NCI-H460 (cell line): ENCODE measurements at places on chromosomes 2 and 18. TPM values are rescaled to one million over a fixed set of nuclear protein-coding genes. Genes with fewer than 3 reads are reported as not detected.
A peak's percentile ranks its signal among the peaks of the same experiment; 100 is the strongest.

GRCh38 chr2:72010647-72011369 is 136.9 kb downstream of the CYP26B1 start:
- DNase-seq, result no peak

- DNase-seq, result no peak
Measured at GRCh38 chr18:1383465-1383864, 478.8 kb downstream of the ADCYAP1 start.

GRCh38 chr2:64251497-64252250 is 107.5 kb upstream of the PELI1 start:
- DNase-seq, result no peak

DNA sequence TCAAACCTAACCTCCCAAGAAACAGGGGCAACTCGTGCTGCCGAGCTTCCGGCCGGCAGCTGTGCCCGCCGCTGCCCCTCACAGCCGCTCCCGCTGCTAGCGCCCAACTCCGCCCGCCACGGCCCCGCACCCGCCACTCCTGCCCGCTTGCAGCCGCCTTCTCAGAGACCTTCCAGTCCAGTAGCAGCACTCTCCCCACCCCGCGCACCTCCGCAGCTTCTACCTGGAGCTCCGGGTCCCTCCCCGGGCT is 722 bp upstream of the C2orf15 start:
- peak; percentile 2 for DNase-seq

DNA sequence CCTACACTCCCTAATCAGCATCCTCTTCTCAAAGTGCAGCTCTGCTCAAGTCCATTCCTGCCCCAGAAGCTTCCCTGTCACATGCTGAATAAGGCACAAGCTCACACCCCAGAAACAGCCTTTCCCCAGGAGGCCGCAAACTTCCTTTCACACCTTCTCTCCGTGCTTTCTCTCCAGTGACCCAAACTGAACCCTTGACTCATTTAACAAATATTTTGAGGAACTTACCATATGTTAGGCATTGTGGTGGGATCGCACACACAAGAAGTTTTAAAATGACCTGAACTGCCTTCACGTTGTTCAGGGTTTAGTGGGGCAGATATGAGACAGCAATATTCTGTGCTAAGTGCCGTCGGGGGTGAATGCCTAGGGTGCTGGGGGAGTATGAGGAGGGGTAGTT is 161.3 kb downstream of the INSIG2 start:
- DNase-seq, result no peak

DNA sequence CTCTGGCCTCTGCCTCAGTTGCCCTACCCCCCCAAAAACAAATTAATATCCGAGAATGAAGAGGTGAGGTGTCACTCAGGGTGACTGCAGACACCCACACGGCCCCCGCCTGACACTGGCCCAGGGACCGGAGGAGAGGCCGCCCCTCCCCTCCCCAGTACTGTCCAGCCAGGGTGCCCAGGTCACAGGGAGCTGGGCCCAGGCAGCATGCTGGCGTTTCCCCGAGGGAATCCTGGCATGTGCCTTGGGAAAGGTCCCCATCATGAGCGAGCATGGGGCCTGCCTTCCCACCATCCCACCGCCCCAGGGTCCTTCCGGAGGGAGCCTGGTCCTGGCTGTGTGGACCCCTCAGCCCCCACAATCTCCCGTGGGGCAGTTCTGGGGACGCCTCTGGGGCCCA is 3.0 kb downstream of the MAB21L4 start:
- no peak for DNase-seq

DNA sequence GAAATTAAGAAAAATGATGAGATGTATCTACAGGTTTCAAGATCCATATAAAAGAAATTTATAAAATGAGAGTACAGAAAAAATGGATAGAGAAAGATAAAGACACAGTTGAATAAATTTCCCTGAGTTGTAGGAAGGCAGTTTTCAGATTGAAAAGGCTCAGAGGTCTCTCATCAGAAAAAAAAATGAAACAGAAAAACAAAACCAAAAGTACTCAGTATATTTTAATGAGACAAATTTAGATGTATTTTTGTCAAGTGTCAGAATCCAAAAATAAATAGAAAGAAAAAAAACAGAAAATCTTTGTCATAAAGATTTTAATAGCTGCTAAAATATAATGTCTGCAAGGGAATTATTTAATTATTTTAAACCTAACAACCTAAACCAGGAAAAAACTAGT is 520.5 kb downstream of the KCNJ3 start:
- DNase-seq, result no peak

GRCh38 chr2:231033147-231034132 is 3.9 kb upstream of the C2orf72 start:
- DNase-seq, result no peak

GRCh38 chr2:42096869-42097591 is 49.2 kb downstream of the PKDCC start:
- no peak for DNase-seq

DNA sequence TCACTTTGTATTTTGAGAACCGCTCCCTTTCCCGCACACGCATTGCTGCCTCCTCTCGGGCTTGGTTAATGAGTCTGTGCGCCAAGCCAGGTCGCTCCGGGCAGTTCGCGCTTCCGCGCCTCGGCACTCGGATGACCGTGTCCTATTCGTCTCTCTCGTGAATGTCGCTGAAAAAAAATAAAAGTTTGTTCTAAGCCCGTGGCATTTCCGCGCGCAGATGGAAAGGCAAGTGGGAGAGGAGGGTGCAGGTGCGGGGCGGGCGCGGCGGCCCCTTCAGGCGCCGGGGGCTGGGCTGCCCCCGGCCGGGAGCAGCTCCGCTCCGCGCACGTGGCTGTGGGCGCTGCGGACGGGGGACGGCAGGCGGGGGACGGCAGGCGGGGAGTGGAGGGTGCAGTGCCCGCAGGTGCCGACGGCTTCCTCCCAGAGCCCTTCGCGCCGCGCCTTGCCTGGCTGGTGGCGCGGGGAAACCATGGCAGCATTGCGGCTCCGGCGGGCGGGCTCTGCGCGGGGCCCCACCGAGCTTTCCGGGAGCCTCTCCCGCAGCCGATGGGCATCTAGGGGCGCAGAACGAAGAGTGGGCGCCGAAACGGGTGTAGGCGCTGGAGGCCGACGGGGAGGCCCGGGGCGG is 159.6 kb upstream of the SIX2 start:
- no peak for DNase-seq

GRCh38 chr2:54605836-54606235 is 117.6 kb upstream of the EML6 start:
- DNase-seq, result no peak

DNA sequence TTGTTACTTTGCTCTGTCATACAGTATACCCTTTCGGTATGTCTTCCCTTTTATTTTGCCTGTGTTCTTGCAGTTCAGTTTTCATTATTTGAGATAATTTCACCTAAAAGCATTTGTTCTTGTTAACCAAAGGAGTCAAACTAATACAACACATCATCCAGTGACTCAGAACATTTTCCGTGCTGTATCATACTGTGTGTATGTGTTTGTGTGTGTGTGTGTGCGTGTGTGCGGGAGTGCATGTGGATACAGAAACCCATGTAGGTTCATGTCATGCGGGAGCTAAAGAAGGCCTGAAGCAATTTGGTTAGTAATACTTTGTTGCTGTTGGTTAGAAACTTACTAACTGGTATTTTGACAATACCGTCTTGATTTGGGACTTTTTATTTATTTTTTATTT is 60.0 kb downstream of the CEP192 start:
- no peak for DNase-seq

DNA sequence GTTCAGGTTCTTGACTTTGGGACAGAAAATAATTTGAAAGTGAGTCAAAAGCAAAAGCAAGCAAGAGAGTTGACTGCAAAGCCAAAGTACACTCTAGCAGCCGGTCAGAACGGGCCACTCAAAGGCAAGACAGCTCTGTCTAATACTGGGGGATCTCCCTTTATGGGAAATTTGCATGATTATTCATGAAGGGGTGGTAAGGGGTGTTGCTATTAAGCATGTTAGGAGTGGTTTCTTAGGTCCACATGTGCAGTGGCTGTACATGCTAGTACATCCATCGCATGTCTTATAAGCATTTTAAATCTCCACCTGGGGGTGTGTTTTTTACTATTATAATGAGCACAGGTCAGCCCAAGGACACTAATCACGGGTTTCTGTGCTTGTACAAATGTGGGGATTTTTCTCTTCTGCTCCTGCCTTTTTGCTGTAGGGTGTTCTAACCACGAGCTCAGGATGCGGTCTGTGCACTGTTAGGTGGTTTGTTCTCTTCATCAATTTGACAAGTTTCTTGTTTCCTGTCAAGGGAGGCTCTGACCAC is 60.2 kb upstream of the SPP2 start:
- DNase-seq, result no peak

- no peak for DNase-seq
Measured at GRCh38 chr2:60047944-60048525, 505.4 kb downstream of the BCL11A start.

GRCh38 chr2:147663153-147663961 is 181.5 kb upstream of the ACVR2A start:
- no peak for DNase-seq

GRCh38 chr2:127650041-127650784 is 4.3 kb downstream of the GPR17 start:
- DNase-seq, result no peak

GRCh38 chr2:160934263-160934662 is 226.0 kb upstream of the TANK start:
- DNase-seq, result no peak

DNA sequence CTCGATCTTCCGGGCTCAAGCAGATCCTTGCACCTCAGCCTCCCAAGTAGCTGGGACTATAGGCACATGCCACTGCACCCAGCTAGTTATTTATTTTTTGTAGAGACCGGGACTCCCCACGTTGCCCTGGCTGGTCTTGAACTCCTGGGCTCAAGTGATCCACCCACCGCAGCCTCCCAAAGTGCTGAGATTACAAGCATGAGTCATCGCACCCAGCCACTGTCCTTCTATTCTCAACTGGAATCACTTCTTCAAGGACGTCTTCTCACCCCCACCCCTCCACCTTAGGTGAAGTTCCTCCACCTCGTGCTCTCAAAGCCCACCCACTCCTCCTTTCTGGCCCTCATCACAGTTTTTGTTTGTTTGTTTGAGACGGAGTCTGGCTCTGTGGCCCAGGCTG is 54.0 kb upstream of the REL start:
- no peak for DNase-seq

GRCh38 chr2:194383401-194383800 is 1273.6 kb upstream of the SLC39A10 start:
- DNase-seq, result no peak

- DNase-seq, result no peak
Measured at GRCh38 chr2:42920446-42921146, 128.2 kb upstream of the HAAO start.

DNA sequence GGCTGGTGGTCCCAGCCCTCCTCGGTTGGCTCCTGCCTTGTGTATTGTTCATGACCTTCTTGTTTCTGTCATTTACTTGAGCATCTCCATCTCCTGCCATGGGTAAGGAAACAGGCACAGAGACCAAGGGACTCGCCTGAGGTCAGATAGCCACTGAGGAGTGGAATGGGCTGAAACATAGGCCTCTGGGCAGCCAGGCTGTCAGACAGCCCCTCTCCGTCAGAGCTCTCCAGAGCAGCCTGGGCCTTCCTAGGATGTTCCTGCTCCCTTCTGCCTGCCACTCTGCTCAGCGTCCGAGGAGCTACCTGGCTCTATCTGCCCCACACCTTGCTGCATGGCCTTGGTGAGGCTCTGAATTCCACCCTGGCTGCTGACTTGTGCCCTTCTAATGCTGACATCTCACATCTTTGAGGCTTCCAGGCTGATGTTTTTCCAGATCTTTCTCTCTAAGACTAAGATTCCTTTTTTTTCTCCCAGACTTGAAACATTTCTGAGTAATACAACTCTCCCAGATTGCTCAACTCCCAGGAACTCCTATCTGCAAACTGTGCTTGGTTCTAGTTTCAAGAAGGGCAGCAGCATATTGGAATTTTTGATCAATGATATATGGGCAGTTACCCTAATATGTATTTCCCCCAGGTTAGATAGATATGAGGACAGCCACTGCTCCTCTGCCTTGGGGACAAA is 67.7 kb downstream of the MCFD2 start:
- DNase-seq, result no peak

- DNase-seq, result peak; percentile 36
Measured at GRCh38 chr2:227748079-227748478, 2.4 kb downstream of the SCYGR8 start.

DNA sequence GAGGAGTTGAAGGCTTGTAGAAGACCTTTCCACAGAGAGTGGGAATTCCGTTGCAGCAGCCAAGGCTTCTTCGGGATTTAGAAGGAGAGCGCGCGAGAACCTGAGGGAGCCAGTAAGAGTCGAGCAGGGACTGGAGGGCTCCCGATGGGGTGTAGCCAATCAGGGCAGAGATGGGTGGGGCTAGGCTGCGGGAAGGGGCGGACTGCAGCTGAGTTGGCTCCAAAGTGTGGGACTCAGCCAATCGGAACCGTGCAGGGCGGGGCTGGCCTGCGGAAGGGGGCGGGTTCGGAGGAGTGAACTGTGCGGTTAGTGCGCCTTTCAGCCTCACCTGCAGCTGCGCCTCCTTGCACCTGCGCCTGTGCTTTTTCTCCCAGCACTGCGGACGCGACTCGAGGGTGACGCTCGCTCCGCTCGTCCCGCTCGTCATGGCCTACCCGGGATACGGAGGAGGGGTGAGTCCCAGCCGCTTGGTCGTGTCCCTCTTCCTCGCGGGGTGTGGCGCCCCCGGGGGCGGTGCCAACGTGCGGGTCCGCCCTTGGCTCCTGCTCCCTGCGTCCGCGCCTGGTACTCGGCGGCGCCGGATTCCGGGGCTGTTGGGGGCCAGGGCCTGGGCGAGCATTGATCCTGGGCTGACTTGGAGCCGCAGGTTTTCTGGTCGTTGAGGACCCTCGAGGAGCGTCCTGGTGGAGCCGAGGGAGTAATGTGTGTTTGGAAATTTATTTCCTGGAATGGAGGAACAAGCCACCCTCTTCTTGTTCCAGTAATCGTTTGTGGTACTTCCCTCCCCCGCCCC is at the start of gene GCA:
Gene GCA (plus strand): TSS at position 309 of the 793 bp plus-strand sequence. CDS start 117 bp downstream, at position 426.
- DNase-seq, result peak; percentile 97

DNA sequence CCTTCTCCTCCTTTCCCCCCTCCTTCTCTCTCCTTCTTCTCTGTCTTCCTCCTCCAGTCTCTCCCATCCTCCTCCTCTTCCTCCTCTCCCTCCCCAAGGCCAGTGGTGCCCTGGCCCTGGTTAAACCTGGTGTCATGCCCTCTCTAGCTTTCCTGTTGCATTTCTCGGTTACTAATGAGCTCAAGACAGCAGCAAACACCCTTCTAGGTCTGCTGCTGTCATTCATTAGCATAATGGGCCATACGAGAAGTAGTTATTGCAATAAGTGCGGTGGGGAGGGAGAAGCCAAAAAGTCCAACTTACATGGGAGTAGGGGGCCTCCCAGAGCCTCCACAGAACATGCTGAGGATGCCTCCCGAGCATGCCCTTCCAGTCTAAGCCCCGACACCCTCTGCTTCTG is 177.2 kb downstream of the CELF4 start:
- DNase-seq, result no peak

- no peak for DNase-seq
Measured at GRCh38 chr2:223944166-223944702, 901 bp downstream of the WDFY1 start.

ABCG8 gene
- total RNA-seq, result not detected in 2 replicates

ZNF892 gene
- total RNA-seq, result 1.3 and 2.0 TPM in 2 replicates

SLC9A4 gene
- total RNA-seq, result not detected in 2 replicates

NEB gene
- 0.23 and 1.4 TPM in 2 replicates for total RNA-seq

ZBTB7C gene
- 0.09 and 0.35 TPM in 2 replicates for total RNA-seq

EDAR gene
- total RNA-seq, result not detected in 2 replicates
